ENCODE measurements at places on chromosomes 5 and 9.

DNA sequence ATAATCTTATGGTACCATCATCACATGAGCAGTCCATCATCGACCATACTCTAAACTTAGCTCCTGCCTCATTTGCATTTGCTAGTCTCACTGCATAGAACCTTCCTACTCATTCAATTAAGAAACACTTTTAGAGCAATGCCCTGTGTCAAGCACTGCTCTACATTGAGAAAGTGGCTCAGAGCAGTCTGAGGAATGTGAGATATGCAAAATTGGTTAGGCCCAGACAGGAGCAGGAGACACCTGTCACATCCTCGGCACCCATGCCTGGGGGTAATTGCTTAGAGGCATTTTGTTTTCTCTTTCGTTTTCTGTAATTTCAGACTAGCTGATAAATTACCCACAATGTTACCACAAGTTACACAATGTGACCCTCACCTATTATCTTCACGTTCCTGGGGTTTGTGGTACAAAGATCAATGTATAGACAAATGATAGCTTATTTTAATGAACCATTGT is 4.9 kb upstream of the RARS1 start:
- no peak for DNase-seq

DNA sequence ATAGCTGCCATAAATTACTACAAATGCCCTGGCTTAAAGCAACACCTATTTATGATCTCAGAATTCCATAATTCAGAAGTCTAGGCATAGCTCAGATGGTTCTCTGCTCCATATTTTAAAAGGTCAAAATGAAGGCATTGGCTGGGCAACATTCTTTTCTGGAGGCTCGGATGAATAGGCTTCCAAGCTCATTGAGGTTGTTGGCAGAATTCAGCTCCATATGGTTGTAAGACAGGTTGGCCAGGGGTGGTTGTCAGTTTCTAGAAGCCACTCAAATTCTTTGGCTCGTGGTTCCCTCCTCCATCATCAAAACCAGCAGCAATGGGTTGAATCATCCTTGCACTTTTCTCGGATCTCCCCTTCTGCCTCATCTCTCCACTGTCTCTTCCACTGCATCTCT is 49.4 kb downstream of the TGFBR1 start:
- DNase-seq: no peak

DNA sequence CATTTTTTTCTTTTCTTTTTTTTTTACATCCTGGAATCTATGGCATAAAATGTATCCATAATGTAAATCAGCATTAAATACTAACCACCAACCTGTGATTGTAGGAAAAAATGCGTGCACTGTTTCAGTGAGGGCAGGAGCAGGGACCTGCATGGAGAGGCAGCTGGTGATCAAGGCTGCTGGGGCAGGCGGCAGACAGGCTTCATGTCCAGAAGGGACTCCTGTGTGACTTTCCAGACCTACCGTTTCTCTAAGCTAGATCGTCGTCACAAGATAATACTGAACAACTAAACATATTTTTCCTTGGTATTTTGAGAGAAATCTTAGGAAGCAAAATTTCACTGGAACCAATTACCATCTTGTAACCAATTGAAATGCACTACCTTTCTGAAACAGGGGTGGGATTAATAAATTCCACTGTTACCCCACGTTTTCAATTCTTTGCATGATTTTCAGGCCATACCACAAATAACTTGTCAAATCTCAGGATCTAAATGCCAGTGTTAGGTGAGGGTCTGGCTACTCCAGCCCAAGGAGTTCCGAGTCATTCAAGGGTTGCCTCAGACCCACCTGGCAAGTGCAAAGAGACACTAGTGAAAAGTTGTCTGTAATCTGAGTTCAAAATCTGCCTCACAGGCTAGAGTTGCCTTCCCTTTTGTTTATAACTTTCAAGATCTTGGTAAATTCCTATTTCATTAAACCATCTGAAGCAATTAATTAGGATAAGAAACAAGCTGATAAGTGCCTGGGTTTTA is 198.2 kb downstream of the SEMA5A start:
- no peak for DNase-seq

GRCh38 chr5:125113328-125113727 is 366.9 kb upstream of the ZNF608 start:
- DNase-seq: no peak

GRCh38 chr9:114501796-114502682 is 3.2 kb downstream of the WHRN start:
- no peak for DNase-seq

DNA sequence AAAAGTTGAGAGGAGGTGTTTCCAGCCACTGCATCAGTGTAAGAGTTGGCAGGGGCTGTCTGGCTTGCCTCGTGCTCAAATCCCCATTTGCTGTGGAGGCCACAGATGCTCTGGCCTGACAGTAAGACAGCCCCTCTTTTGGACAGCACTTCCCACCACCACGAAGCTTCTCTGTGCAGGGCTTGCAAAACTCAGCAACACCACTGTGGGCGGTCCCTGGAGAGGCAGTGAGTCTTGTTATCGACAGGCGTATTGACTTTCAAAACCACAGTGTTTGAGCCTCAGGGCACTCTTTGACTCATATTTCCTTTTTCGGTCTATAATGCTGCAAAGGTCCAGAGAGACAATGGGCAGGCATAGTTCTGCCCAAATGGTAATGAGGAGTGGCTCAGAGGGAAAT is 539.5 kb downstream of the EBF1 start:
- DNase-seq: no peak

DNA sequence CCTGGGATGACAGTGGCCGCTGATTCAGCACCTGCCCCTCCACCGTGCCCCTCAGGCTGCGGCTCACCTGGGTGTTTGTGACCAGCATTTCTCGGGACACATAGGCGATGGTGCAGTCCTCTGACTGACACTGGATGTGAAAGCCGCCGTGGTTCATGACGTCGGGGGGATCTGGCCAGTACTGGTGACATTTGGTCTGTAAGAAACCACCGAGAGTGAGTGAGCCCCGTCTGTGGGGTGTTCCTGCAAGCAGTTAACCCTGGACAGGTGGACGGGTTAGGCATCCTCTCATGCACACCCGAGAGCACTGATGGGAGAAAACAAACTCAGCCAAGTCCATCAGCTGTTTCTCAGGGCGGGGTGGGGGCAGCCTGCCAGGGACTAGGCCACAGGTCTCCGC is 62.5 kb upstream of the EPB41L4B start:
- DNase-seq: no peak

- DNase-seq: no peak
Measured at GRCh38 chr5:15948190-15948589, 231.4 kb downstream of the MARCHF11 start.

- DNase-seq: no peak
Measured at GRCh38 chr5:34706084-34706483, 50.0 kb downstream of the RAI14 start.

DNA sequence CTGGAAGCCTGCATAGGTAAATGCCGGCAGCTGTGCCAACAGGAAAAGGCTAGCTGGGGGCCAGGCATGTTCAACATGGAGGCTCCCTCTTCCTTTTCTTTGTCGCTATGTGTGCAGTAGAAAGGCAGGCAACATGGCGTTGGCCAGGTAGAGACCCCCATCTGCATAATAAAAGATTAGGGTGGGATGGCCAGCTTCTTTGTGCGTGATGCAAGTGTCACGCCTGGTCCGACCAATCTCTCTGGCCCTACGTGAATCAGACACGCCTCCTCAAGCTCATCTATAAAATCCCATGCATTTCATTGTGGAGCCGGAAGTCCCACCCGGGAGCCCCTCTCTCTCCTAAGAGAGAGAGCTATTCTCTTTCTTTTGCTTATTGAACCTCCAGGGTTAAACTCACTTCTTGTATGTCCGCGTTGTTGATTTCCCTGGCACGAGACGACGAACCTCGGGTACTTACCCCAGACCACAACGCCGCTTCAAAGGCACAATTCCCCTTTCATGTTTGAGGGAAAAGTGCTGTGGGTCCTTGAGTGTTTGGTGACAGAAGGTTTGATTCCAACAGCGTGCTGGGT is 25.0 kb upstream of the C5orf47 start:
- no peak for DNase-seq

DNA sequence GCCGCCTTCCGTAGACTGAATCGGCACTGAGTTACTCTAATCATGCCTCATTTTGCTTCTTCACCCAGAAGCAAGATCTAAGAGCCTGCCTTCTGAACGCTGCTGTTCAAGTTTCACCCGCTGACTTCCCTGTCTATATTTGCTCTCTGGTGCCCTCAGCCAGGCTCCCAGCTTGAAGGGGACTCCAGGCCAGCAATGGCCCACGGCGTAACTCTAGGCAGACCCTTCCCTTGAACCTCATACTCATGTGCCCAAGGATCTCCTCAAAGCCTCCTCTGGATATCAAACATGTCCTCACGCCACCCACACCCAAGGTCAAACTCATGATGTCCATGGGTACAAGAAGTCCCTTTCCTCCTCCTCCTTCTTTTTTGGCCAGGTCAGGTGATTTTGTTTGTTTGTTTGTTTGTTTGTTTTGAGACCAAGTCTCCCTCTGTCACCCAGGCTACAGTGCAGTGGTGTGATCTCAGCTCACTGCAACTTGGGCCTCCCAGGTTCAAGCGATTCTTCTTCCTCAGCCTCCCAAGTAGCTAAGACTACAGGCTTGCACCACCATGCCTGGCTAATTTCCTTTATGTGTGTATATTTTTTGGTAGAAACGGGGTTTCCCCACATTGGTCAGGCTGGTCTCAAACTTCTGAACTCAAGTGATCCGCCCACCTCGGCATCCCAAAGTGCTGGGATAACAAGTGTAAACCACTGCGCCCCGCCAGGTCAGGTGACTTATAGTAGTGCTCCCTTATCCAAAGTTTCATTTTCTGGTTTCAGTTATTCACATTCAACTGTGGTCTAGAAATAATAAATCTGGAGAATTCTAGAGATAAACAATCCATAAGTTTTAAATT is 239.0 kb downstream of the SYK start:
- DNase-seq: no peak
